Endodermal cell (in vitro differentiated cells): ENCODE measurements at places on chromosomes 1 and 21. TPM values are rescaled to one million over a fixed set of nuclear protein-coding genes. Genes with fewer than 3 reads are reported as not detected.

GRCh38 chr1:70706381-70707037 is 295.4 kb downstream of the CTH start:
- peak; percentile 81 for DNase-seq

KANK4 gene
- total RNA-seq: 0.43 and 0.70 TPM in 2 replicates

DNA sequence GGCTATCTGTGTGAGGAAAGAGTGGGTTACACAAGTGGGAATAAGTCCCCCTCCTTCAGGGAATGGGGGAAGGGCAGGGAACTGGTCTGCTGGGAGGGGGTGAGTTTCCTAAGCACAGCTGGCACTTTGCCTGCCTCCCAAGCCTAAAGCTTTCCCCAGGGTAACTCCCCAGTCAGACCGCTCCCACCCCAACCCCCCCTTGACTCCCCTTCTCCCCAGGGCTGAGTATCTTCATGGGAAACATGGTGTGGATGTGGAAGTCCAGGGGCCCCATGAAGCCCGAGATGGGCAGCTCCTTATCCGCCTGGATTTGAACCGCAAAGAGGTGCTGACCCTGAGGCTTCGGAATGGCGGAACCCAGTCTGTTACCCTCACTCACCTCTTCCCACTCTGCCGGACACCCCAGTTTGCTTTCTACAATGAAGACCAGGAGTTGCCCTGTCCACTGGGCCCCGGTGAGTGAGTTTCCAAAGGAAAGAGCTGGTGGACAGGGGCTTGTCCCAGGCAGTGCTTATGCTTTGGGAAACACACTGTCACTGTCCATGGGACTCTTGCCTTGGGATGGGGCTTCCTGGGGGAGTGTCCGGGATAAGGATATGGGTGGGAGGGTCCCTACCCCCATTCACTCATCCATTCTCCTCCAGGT is 14.9 kb downstream of the MOV10 start:
- DNase-seq: no peak

DNA sequence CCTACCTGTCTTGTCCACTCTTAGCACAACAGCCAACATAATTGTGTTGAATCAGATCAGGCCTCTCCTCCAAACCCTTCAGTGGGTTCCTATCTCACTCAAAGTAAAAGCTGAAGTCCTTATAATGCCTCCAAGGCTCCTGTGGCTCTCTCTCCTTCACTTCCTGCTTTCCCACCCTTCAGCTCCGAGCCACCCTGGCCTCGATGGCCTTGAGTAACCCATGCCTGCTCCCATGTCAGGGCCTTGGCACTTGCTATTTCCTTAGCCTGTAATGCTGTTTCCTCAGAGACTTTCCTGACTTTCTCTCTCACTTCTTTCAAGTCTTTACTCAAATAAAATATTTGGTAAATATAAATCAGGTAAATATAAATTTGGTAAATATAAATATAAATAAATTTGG is 8.1 kb upstream of the PLEKHM2 start:
- DNase-seq: no peak

DNA sequence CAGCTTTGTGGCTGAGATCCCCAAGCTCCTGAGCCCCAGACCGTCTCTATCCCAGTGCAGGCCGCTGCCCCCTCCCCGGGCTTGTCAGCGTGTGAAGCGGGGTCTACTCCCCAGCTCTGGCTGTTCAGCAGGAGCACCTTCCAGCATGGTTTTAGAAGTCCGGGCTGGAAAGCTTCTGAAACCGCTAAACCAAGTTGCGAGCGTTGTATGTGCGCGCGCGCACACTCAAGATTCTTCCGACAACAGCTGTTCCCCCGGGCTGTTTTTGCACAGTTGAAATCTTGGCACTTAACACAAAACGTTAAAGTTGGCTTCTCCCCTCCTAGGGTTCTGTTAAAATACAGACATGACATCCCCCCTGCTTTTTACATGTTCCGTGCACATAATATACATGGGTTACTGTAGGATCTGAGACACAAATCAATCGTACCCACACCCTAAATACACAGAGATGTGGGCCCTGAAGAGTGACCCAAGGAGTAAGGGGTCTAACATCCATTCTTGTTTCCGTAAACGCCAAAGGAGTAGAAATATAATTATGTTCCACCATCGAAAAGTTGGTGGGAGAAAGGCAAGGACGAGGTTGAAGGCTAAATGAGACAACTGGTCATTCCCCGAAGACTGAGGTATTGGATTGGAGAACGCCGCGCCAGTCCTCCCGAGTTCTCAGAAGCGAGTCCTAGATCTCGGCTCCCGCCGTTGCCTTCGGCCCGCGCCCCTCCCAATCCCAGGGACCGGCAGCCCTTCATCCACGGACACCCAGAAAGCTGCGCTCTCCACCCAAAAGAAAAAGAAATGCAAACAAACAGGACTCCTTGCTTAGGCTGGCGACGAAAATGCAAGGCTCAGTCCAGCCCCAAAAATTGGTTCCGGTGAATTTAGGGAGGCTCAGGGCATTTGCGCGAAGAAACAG is 1.3 kb downstream of the TBX15 start:
- peak; percentile 61 for DNase-seq

DNA sequence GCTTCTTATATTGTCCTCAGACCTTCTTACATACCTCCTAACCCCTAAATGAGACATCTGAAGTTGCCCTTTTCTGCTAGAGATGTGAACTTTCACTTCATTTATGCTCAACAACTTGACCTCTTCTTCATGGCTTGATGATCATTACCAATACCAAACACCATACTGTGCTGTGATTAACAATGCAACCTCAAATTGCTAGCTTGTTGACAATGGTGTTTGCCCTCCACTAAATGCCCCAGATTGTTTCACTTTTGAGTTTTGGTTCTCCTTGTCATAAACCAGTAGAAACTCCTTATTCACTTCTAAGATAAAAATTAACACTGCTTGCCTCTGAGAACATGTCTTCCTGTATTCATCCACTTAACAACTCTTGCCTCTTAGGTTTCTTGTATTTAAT is 5.6 kb downstream of the JAK1 start:
- DNase-seq: no peak

LCE2A gene
- total RNA-seq: not detected in 3 replicates

AKNAD1 gene
- 0.20 and 0.34 TPM in 2 replicates for total RNA-seq
